ENCODE measurements at places on chromosomes 4 and X.

GRCh38 chr4:13262816-13263215 is 221.3 kb downstream of the RAB28 start:
- DNase-seq, result no peak

DNA sequence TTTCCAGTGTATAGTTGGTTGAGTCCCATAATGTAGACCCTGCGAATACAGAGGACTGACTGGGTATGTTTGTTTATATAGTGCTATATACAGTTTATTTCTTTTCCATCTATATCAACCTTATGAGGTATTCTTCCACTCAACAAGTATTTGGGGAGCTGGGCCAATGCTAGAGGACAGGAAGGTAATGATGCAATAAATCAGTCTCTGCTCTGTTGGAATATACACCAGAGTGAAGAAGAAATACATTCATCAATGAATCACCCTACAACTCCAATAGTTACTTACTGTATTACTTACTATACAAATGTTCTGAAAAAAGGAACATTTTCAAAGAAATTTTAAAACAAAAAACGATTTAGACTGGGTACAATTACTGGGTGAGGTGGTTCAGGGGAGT is 2.1 kb upstream of the ARSJ start:
- DNase-seq, result no peak

DNA sequence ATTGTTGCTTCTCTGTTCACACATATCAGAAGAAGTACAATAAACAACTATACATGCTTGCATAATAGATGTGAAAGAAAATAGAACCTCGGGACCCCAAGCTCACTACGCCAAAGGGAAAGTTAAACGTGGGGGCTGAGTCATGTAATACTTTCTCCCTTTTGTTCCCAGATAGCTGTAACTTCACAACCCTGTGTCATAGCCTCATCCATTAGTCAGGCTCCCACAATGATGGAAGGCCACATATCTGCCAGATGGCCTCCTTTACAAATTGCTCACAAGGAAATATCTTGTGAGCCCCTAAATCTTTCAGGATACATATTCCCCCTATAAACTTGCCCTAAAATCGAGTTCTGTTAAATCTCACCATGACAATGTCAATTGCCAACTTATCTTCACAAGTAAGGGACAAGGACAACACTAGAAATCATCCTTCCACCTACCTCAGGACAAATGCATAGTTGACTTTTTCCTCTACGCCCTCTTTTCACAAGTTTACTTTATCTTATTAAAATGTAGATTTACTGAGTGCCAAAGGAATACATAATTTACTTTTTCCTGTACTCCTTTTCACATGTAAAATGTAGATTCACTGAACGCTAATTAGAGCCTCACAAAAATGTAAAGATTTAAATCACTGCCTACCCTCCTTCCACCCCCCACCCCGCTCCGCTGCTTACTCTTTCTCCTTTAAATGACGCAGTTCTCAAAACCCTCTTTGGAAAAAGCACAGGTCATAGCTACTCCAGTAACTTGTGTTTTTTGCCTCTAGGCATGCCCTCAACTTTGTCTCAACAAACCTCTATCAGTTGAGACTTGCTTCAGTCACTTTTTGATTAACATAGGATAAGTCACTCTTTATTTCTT is 477.1 kb downstream of the DTHD1 start:
- no peak for DNase-seq

DNA sequence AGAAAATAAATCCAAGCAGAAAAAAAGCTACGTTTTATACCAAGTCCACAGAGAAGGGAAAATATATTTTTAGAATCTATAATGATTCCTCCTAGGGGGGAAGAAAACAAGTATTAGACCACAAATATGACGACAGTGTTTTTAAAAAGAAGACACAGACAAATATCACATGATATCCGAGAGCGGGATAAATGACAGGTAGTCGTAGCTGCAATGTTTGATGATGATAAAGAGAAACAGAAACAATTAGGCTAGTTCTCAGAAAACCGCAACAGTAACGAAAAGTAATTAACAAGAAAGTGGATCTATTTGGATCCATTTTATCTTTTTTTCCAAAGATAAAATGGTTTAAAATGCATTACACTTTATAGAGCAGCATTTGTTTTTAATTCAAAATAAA is 918 bp downstream of the HAUS3 start:
- DNase-seq, result no peak

DNA sequence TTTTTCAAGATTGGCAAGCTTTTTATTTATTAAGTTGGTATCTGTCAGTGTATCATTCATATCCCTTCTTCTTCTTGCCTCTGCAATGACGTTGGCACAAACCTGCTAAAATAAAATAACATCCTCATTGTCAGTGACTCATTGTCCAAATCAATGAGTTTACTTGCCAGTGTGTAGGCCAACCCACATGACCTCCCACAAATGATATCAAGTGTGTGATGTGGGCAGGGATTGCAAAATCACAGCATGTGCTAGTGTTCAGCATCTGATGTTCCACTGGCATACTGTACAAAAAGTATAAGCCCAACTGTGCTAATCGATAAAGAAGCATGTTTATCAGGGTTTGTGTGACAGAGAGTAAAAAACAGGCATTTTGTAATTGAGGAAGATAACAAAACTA is 25.5 kb downstream of the GPAT3 start:
- DNase-seq, result no peak

DNA sequence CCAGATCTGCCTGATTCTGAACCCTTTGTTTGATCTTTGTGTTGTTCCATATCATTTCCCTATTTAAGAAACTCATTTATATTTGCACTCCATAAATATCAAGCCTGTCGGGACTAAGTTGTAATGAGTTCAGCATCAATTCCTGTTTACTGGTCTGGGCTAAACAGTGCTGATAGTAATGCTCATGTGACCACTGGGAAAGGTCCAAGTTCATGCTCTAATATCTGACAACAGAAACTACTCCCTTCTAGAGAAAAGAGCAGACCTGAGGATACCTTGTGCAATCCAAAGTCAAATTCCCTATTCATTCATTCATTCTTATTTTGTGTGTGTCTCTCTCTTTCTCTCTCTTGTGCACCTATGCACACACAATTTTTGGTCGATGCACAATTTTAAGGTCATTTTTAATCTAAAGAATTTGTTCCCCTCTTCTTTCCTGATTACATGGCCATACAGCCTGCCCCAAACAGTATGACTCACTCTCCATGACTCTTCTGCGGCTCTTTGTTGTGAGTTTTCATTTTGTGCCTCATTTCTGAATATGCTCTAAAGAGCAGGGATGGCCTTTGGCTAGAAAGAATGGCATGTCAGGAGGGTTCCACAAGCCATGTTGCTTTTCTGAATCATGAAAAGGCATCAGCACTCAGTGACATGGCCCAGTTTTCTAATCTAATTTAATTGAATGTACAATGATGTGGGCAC is 664.3 kb downstream of the RPA4 start:
- no peak for DNase-seq

DNA sequence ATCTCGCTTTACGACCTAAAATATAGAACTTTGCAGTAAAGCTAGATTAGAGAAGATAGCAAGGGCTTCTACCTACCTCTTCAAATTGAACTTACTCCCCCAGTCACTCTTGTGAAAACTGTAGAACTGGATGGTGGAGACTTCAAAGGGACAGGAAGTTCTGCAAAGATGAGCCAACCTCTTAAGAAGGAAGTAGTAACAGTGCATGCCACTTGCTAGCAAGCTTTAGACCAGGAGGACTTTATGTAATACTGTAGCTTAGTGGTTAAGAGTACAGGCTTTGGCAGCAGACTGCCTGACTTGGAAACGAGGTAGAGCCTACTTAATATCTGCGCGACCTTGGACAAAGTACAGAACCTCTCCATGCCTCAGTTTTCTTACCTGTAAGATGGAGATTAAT is 27.5 kb upstream of the VBP1 start:
- DNase-seq, result no peak

- DNase-seq, result no peak
Observed at GRCh38 chr4:17562157-17562556, 14.8 kb upstream of the LAP3 start.

DNA sequence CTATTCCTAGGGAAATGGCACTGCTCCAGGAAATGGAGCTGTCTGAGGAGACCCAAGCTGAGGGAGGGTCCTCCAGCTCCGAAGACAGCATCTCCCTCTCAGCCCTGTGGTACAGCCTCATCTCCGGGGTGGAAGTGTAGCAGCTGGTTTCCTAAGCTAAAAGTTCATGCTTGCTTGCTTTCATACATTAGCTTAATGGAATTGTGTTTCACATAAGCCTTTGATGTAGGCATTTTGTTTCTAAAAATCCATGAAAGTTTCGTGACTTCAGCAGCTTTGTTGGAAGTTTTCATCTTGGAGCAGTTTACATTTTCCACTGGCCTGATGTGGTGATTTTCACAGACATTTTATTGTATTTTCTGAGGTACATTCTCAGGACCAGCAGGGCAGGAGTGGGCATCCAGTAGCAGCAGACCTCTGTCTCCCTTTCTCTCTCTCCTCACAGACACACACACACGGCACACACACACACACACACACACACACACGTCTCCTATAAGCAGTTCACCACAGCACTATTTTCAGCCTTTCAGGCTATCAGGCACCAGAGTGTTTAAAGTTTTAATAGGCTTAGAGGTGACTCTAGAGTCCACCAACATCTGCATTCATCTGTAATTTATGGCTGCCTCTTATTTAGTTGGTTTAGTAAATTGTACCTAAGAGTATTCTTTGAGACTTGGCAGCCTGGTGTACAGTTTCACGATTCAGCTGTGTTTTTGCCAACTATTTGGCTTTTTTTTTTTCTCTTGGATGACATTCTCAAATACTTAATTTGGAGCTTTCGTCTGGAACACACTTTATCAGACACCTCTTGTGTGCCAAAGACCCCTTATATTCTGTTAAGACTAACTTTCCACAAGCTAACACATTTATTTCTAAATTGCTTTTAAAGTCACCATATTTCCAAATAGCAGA is 225.8 kb upstream of the SFRP2 start:
- no peak for DNase-seq

DNA sequence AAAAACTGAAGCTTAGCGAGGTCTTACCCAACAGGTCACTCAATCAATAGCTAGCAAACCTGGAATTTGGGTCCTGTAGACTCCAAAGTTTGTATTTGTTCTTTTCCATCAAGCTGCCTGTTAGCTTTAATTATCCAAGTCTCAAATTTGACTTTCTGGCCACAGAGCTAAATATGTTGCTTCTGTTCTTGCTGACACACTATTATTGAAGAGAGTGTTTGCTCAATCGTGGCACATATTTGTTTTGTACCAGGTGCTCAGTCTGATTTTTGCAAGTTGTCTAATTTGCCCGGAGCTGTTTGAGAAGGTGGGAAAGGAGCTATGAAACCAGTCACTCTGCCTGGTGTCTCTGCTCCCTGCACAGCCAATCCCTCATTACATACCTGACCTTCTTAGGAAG is 41.7 kb upstream of the FRMD7 start:
- DNase-seq, result no peak

GRCh38 chrX:49059681-49060085 is 884 bp downstream of the CCDC120 start:
- DNase-seq, result no peak

- DNase-seq, result no peak
Observed at GRCh38 chrX:115966920-115967319, 203.6 kb upstream of the AGTR2 start.

GRCh38 chr4:87738483-87738882 is 60.9 kb upstream of the IBSP start:
- DNase-seq, result no peak

DNA sequence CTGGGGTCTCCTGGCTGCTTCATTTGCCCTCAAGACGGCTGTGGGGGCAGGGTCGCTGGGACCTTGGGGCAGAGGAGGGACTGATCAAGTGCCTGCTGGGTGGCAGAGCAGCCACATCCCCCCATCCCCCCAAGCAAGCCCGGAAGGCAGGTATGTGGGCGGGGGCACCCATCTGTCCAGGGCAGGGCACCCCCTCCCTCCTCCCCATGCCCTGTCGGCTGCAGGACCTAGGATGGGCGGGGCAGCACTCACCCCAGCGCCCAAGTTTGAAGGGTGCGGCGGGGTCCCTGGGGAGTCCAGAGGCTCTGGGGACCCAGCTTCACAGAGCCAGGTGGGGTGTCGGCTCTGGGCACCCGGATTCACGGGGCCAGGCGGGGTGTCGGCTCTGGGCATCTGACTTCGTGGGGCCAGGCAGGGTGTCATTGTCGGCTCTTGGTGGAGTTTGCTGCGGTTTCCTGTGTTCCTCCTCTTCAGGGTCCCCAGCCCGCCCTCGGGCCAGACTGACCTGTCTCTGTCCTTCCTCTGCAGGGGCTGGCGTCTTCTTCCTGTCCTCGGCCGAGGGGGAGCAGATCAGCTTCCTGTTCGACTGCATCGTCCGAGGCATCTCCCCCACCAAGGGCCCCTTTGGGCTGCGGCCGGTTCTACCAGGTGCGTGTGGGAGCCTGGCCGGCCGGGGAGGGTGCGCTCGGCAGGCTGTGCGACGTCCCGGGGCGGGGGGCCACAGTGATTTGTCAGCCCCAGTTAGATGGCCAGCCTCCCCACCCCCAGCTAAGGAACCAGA is 22.1 kb downstream of the DOK7 start:
- DNase-seq, result no peak

GRCh38 chrX:132737743-132738142 is 220.7 kb downstream of the HS6ST2 start:
- no peak for DNase-seq

- no peak for DNase-seq
Observed at GRCh38 chr4:25862411-25863346, at the start of gene SEL1L3. SEL1L3 (minus strand) TSS chr4:25862988; CDS start chr4:25862836, 152 bp downstream.

- DNase-seq, result no peak
Observed at GRCh38 chr4:5424901-5425300, 283.5 kb downstream of the EVC2 start.

- no peak for DNase-seq
Observed at GRCh38 chr4:185718578-185719499, 93.2 kb downstream of the SORBS2 start.

DNA sequence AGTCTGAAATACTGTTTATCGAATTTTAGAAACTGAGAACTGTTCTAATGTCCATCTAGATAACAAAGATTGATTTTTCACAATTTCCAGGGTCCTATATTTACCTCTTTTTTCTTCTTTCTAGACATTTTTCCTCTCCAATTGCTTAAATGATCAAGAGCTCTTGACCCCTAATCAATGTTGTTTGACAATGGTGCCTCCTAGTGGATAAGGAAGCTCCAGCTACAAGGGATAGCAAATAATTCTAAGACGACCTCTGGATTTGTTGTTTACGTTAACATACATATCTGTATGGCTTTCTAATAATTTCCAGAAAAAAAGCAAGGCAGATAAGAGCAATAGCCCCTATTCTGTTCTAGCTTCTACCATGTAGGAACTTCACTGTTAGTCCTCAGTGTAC is 35.8 kb downstream of the GPR82 start:
- no peak for DNase-seq

DNA sequence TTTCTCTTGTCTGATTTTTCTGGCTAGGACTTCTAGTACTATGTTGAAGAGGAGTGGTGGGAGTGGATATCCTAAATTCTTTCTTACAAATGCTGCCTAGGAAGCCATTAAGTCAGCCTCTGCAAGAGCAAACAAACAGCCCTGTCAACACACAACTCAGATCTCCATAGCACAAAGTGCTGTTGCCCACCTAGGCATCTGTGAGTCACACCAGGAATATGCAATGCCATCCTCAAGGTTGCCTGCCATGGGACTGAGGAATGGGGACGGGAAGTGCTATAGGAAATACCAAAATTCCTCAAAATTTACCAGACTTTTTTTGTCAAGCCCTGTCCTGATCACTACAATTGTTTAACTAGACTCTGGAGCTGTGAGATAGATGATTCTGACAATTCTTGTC is 466.9 kb downstream of the FSTL5 start:
- DNase-seq, result no peak

- no peak for DNase-seq
Observed at GRCh38 chrX:9988762-9989161, 21.6 kb downstream of the CLDN34 start.

All from NCI-H1105 (cell line).